ENCODE measurements at places on chromosomes 1 and 21. TPM values are rescaled to one million over a fixed set of nuclear protein-coding genes. Genes with fewer than 3 reads are reported as not detected.

Gene CR1
- total RNA-seq, result not detected

Gene SLC26A9
- 0.10 TPM for total RNA-seq

Gene FABP3
- total RNA-seq, result not detected

Gene ATXN7L2
- total RNA-seq, result 2.1 TPM

Gene C1QTNF12
- total RNA-seq, result 1.7 TPM

Gene PRMT6
- total RNA-seq, result not detected

Gene AMPD1
- total RNA-seq, result not detected

Gene FAM131C
- 19.7 TPM for total RNA-seq

Gene IGFN1
- 0.64 TPM for total RNA-seq

Gene SMIM11
- total RNA-seq, result 22.2 TPM

Gene PLPPR4
- total RNA-seq, result not detected

Gene PARS2
- total RNA-seq, result 4.3 TPM

Gene EDARADD
- 3.5 TPM for total RNA-seq

Gene IL22RA1
- total RNA-seq, result 9.6 TPM

Gene SLC9C2
- total RNA-seq, result not detected

Gene SPRR2G
- total RNA-seq, result not detected

Gene ATF6
- 14.4 TPM for total RNA-seq

Gene SAMSN1
- not detected for total RNA-seq

Measured in A549 treated with GW870086 at 1 μM for 4 hours (cell line).